ENCODE measurements at places on chromosomes 5 and 9.

GRCh38 chr5:15587916-15588315, 87.9 kb downstream of the FBXL7 start:
- no peak for DNase-seq

DNA sequence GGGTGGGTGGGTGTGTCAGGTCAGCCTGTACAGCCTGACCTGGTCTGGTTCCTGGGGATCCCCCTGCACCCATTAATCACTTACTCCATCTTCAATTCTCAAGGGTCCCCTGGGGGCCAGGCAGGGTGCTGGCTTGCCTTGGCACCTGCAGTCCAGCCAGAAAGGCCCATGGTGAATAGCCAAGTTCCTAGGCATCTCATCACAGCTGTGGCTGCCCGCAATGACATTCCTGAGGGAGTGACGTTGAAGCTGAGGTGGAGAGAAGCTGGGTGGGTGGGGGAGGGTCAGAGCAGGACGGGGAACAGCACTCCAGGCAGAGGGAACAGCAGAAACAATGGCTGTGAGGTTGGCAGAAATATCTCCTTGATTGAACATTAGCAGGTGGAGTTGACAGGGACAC, 10.6 kb downstream of the HMCN2 start:
- DNase-seq: no peak

GRCh38 chr5:116970318-116970717, 395.7 kb upstream of the SEMA6A start:
- DNase-seq: no peak

DNA sequence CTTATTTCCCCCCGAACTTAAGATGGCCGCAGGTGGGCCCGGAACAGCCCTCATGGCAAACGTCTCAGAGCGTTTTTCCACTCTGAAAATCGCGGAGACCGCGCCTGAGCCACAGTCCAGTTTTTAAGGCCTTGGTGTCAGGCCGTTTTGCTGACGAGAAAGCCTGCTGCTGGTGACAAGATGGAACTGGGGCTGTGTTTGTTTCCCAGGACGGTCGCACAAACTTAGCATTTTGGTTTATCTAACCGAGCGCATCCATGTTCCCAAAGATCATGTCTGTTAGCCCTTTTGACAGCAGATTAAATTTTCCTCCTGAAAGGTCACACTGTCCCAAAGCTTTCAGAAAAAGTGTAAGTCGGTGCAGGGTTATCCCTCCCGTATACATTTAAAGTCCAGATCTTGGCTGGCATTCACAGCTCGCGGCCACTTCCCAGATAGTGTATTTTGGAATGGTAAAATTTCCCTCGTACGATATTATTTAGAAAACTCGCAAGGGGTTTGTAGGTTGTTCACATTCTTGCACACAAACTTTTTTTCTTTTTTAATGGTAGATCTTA, 812 bp downstream of the SREK1 start:
- DNase-seq: no peak

DNA sequence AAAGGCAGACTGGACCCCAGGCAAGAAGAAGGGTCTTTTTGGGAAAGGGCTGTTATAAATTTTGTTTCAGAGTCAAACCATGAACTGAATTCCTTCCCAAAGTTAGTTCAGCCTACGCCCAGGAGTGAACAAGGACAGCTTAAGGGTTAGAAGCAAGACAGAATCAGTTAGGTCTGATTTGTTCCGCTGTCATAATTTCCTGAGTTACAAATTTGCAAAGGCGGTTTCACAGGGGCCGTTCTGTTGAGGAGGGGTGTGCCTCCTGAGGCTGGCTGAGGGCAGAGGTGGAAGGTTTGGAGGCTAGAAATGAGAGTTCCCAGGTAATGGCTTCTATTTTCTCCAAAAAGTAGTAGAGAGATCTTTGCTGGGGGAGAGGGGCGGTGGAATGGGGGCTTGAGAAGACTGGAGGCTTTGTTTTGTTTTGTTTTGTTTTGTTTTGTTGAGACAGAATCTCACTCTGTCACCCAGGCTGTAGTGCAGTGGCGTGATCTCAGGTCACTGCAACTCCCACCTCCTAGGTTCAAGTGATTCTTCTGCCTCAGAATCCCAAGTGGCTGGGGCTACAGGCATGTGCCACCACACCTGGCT, 4.1 kb upstream of the CERCAM start:
- no peak for DNase-seq

DNA sequence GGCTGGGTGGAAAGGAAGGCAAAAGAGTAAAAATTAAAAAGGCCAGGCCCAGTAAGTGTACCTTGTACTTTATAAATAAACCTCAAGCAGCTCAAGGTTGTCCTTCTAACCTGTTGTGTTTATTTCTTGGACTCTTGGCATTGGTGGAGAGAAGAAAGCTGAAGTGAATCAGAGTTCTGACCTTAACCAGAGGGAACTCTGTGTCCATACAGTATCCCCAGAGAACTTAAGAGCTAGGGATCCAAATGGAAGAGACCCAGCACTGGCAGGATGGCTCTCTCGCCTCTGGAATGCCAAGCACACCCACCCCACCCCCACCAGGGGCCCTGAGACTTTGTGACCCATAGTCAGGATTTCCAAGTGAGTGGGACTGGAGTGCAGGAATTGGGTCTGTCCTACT, 14.2 kb downstream of the NUDT2 start:
- DNase-seq: no peak

DNA sequence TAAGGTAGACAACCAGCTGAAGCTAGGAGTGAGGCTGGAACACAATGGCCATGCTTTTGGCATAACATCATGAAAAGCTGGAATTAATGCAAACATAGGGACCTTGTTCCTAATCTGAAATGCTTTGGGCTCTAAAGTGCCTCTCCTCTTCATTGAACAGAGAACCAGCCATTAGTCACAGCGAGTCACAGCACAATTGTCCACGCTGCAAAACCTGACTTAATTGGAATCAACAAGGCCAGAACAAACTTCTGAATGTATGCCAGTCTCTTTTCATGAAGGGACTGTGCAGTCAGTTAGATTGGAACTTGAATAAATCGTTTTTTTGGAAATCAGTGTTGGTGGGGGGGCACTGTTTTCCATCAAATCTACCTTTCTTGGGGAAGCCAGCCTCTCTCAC, 96.5 kb downstream of the JAKMIP2 start:
- no peak for DNase-seq

- no peak for DNase-seq
Observed at GRCh38 chr9:103990311-103990710, 103.8 kb upstream of the SMC2 start.

- DNase-seq: no peak
Observed at GRCh38 chr5:102595332-102595731, 96.5 kb upstream of the SLCO6A1 start.

- no peak for DNase-seq
Observed at GRCh38 chr5:126402621-126403555, 20.3 kb upstream of the GRAMD2B start.

DNA sequence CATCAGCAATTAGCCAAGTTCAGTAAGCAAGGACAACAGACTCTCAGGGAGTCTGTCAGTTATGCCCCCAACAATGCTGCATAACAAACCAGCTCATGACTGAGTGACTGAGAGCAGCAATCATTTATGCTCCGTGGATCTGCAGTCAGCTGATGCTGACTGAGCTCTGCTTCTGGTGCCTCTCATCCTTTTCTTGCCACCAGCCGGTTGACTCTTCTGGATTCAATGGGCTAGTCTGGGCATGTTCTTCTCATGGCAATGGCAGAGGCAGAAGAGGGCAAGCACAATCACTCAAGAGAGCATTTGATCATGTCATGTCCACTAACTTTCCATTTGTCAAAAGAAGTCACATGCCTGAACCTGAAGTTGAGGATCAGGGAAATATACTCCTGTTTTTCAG, 157.0 kb upstream of the NTRK2 start:
- DNase-seq: no peak

DNA sequence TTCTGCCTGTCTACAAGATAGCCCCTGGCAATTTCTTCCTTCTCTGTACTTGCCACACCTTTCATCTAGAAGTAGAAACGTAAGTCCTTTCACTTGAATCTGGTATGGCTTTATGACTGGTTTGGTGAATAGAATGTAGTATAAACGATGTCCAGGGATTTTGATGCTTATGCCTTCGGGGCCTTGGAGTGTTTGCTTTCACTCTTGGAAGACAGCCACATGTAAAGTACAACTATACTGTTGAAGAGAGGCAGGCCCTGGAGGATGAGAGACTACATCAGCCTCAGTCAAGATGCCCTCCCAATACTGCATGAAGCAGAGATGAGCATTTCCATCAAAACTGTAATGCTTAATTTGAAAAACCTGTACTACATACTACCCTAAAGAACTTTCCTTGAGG, 553.8 kb upstream of the C9orf72 start:
- DNase-seq: no peak

DNA sequence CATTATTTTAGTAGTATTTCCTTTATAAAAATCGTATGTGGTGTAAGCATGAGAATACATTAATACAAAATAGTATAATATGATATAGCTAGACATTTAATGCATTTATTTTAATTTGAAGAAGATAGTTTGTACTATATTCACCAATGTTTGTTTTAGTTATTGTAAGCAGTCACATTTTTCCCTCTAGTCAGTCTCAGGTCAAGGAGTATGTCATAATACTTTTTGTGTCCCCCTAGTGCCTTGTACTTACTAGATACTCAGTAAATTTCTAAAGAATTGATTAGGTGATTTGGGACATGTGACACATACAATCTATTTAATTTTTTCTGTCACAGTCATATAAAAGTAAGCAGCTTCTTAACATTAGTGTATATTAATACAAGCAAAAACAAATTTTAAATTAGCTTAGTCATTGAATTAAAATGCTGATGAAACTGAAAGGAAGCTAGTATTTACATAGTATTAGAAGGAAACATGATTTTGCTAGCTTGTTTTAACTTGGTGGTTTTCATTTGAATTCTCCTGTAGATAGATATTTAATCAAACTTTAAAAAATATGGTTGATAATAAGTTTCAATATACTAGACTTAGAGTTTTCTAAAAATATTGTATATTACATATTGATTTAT, 242.2 kb downstream of the FER start:
- DNase-seq: no peak

DNA sequence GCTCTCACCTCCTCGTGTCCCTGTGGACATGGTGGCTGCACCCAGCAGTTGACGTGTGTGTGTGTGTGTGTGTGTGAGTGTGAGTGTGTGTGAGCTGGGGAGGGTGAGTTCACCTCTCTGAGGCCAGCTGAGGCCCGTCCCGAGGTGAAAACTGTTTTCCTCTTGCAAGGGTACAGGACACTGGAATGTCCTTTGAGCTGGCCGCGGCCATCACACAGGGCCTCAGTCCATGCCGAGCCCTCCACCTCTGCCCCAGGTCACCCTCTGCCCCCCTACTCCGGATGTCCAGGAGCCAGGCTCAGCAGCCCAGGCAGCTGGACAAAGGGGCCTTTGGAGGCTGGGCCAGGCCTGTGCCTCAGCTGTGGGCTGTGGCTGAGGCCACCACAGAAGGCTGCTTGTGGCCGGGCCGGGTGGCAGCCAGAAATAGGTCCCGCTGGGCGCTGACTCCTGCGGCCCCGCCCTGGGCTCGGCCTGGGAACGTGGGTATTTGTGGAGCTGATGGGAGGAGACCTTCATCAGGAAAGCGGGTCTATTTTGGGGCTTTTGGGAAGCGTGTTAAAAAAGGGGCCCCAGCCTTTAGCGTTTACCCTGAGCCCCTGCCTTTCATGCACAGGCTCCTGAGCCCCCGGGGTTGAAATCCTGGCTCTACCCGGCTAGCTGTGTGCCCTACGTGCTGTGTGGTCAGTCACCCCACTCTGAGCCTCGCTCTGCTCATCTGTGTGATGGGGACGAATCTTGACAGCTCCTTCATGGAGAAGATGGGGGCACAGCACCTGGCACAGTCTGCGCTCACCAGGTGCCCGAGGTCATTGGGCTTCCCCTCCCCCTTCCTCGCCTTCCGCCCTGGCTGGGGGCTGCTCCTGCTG, 75.1 kb upstream of the IER5L start:
- no peak for DNase-seq

- no peak for DNase-seq
Observed at GRCh38 chr5:29662876-29663275, 1530.6 kb upstream of the CDH6 start.

DNA sequence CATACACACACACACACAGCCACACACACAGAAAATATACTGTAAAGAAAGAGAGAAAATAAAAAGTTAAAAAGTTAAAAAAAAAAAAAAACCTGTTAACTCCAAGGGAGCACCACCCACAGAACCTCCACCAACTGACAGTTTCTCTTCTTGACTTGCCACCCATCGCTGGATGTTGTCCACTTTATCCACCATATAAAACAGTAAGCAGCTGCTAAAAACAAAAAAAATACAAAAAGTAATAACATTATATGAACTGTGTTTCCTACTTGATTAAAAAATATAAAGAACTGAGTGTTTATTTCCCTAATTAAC, 1.2 kb downstream of the PURA start:
- no peak for DNase-seq

DNA sequence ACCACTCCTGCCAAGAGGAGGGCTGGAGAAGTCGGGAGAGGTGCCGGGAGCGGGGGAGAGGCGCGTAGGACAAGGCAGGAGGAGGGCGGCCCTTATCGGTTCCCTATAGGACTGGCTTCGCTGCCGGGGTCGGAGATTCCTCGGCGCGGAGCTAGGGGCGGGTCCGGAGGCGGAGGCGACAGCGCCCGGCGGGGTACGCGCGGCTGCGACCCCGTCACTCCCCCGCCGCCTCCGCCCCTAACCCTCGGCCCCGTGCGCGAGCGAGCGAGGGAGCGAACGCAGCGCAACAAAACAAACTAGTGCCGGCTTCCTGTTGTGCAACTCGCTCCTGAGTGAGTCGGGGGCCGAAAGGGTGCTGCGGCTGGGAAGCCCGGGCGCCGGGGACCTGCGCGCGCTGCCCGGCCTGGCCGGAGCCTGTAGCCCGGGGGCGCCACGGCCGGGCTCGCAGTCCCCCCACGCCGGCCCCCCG, 2.0 kb downstream of the GLIS3 start:
- peak; percentile 48 for DNase-seq

DNA sequence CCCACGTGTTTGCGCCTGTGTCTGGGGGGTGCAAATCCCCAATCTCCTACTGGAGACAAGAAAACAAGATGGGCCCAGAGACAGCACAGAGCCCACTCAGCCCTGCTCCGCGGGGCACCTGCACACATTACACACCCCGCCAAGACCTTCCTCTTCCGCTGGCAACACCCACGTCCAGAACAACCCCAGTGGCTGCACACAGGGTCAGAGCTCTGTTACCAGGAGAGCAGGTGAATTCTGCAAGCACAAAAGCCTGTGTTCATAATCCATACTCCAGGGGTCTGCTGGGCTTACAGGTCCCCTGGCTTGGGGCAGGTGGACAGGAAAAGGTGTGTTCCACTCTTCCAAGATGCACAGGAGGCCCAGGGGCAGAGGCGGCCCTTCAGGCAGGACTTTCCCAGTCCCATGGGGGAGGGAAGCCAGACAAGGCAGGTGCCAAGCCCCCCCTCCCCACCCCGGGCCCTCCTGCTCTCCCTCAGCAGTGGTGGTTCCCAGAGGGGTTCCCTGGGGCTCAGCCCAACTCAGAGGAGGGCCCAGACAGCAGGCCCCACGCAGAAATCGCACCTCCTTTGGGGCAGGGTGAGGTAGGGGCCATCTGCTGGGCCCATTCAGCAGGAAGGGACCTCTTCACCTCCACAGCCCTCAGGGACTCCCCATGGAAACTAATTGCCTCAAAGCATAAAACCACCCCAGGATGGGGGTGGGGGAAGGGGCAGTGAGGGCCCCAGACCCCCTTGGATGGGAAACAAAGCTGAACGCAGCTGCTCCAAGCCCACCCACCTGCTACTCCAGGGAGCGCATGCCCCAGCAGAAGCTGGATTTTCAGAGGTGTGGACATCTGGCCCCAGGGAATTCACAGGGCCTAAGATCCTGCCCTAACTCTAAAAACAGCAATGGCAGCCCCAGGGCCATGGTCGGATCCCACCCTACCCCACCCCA, 105.3 kb downstream of the VAV2 start:
- no peak for DNase-seq

- DNase-seq: no peak
Observed at GRCh38 chr9:84371737-84372136, 31.2 kb upstream of the SLC28A3 start.

- DNase-seq: no peak
Observed at GRCh38 chr5:57842364-57843058, 359.9 kb upstream of the ACTBL2 start.
